ENCODE measurements at places on chromosomes 13 and 19.

DNA sequence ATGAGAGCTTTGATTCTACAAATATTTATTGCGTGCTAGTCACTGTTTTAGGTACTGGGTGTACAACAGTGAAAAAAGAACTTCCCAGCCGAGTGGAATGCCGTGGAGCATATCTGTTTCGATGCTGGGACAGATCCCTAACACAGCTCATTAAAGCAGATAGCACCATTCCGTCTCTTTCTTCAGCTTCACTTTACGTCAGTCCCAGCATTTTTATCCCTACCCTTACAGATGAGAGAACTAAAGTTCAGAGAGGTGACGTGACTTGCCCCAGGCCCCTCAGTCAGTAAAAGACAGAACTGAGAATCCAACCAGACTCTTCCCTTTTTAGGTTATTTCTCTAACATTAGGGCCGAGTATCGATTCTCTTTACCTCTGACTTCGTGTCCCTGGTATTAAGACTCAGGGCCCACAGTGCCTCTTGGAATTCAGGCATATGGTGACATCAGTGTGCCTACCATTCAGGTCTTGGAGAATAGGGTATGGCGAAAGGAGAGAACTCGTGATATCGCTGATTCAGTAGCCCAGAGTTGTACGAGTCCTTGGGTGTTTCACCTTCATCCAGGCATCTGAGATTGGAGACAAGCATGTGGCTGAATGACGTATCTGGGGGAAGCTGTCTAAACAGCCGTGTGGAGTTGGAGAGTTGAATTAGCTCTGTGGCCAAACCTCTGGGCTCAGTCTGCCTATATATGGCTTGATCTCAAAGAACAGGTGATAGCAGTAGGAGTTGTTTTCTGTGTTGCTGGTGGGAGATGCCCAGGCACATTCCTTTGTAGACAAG lies 27.1 kb downstream of the ACTN4 start:
- DNase-seq, result no peak

DNA sequence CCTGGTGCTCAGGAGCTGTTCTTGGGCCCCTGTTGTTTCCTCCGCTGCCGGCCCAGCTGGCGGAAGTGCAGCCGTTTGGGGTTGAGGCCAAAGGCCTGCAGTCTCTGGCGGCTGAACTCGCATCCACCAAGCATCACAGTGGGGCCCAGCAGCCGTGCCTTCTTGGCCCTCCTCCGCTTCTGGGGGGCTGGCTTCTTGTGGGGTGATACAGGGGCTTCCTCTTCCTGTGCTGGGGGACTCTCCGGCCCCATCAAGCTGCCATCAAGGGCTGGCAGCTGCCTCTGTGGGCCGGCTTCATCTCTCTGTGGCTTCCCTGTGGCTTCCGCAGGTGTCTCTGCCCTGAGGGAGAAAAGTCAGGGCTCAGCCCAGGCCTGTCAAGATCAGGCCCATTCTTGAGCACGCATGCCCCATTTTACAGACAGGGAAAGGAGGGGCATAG lies 10.3 kb downstream of the ATG4D start:
- no peak for DNase-seq

DNA sequence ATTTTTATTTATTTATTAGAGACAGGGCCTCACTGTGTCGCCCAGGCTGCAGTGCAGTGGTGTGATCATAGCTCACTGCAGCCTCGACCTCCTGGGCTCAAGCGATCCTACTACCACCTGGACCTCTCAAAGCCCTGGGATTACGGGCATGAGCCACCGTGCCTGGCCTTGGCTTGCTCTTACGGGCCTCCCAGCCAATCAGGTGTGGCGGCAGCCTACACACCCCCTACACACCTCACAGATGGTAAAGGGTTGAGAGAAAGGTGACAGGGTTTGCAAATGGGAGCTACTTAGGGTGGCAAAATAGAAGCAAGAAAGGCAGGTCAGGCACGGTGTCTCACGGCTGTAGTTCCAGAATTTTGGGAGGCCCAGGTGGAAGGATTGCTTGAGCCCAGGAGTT lies 1.0 kb upstream of the ZBTB32 start:
- DNase-seq, result no peak

DNA sequence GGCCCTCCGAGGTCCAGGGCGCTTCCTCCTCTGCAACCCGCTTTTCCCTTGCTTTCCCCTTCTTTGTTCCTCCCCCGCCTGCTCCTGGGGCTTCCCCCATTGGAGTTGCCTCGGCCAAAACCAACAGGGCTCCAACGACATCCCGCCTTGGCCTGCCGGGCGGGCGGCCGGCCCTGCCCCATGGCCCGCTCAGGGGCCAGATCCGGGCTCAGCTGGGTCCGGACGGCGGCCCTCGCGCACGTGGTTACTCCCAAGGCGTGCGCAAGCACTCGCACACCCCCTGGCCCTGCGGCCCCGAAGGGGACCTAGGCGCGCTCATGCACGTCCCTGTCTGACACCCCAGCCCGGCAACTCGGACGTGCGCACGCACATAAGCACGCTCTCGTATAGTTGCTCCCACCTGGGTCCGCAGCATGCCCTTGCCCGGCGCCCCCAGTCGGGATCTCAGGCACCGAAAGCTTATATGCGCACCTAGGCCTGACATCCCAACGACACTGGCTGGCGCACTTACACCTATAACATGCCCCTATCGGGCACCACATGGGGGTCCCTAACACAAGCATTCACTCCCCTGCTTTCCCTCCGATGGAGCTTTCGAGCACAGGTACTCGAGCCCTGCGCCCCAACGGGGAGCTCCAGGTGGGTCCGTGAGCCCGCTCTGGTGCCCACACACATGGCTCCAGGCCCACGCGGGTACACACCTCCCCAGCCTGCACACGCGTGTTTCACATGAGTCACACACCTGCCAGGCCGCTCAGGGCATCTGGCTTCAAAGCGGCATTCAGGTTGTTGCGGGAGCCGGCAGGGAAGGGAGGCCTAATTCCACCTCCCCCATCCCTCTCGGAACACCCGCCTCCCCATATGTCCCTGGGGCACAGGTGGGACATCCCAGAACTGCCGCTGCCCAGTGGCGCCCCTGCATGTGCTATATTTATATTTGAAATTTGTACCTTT lies 15.0 kb downstream of the NFIX start:
- DNase-seq, result no peak

GRCh38 chr13:76387566-76387965 lies 498.6 kb downstream of the KCTD12 start:
- DNase-seq, result no peak

- no peak for DNase-seq
Measured at GRCh38 chr13:43911871-43912270, 32.2 kb downstream of the LACC1 start.

DNA sequence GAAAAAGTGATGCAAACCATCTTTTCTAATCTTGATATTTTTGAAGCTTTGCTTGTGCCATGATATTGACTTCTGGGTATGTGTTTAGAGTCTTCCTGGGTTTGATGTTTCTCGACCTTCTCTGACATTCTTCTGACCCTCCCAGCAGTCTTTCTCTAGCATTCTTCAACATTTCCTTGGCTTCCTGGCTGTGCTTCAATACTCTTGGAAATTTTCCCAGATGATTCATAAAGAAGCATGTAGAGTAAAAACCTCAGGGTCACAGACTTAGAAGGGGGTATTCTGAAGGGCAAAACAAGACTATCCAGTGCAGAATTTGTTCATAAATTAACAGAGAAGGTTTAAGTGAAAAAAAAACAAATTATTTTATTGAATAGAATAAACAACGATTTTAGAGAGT lies 946.3 kb upstream of the PCDH9 start:
- DNase-seq, result no peak

- DNase-seq, result no peak
Measured at GRCh38 chr13:41107104-41107571, 25.5 kb downstream of the KBTBD6 start.

- no peak for DNase-seq
Measured at GRCh38 chr13:49113526-49114286, 106.4 kb upstream of the MLNR start.

DNA sequence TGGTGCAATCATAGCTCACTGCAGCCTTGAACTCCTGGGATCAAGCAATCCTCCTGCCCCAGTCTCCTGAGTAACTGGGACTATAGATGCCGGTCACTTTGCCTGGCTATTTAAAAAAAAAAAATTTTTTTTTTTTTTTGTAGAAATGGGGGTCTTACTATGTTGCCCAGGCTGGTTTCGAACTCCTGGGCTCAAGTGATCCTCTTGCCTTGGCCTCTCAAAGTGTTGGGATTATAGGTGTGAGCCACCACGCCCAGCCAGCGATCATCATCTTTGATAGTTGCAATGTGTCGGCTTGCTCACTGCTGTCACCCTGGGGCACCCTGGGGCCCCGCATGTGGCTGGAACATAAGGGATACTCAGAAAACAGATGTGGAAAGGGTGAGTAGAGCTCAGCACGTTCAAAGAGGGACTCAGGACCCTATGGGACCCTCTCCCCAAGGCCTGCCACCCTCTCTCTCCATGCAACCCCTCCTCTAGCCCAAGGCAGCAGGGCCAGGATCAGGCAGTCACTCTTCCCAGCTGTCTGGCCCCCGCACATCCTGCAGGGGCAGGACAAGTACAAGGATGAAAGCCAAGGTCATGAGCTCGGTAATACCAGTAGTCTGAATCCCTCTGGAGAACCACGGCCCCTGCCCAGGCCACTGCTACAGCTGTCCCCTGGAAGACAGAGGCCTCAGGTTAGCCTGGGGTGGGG lies 6.5 kb upstream of the CCL25 start:
- no peak for DNase-seq

- no peak for DNase-seq
Measured at GRCh38 chr19:33890569-33890968, 93.9 kb downstream of the KCTD15 start.

DNA sequence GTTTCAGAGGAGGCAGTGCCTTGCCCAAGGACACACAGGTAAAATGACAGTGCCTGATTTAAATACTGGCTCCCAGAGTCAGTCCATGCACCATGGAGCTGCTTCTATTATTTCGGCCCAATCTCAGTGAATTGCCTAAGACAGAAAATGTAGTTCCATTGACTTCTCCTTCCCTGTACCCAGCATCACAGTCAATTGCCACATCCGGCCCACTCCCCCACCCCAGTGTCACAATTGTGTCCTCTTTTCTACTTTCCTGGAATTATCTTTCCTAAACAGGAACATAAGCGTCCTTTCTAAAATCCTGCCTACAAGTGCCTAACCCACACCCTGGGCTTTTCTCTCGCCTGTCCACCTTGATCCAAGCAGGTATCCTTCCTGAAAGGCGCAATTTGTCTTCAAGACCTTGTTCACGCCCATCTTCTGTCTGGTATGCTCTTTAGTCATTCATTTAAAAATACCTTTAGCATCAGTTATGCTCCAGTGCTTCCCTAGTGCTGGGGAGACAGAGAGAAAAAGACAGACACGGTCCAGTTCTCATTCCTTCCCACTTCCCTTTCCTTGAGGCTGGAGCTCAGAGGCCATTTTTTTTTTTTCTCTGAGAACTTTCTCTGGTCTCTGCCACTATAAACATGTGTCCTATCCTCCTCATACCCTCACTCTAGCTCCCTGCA lies 411.4 kb downstream of the LIG4 start:
- DNase-seq, result no peak

GRCh38 chr13:105202354-105202753 lies 1333.1 kb downstream of the EFNB2 start:
- DNase-seq, result no peak

GRCh38 chr13:59444210-59444857 lies 719.4 kb downstream of the DIAPH3 start:
- DNase-seq, result no peak
